ENCODE measurements at places on chromosomes 5 and 9.
A peak's percentile ranks its signal among the peaks of the same experiment; 100 is the strongest.

GRCh38 chr9:14097666-14098415, 216.1 kb downstream of the NFIB start:
- no peak for DNase-seq

GRCh38 chr9:16106021-16106571, 553.3 kb downstream of the CCDC171 start:
- no peak for DNase-seq

DNA sequence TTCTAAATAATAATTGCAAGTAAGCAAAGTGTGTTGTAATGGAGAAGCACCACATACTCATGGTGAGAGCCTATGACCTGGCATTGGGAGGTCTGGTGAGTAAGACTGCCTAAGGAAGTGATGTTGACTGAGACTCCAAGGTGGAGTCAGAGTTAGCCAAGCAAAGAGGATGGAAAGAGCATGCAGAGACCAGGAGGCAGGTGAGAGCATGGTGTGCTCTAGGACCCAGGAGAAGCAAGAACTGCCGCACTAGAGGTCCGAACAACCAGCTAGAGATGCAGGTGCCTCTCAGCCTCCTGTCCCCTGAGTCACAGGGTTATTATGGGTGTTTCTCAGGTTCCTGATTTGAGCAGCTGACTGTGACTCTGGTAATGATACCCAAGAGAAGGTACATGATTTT, 27.3 kb downstream of the ANP32B start:
- DNase-seq, result no peak

GRCh38 chr9:128340691-128341434, 536 bp downstream of the SLC27A4 start:
- DNase-seq, result peak; percentile 14

DNA sequence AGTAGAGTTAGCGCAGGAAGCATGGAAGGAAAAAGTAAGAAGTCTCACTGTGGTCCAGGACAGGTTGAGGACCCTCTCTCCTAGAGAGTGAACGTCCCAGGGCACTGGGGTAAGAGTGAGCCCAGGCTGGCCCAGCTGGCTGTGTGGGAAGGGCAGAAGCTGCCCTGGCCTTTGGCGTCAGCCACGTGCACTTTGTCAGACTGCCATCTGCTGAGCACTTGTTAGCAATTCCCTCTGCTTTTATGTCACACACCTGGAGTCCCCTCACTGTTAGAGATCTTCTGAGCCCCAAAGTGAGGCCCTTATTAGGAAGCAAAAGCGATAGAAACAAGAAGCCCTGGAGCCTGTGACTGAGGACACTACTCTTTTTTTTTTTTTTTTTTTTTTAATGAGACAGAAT, 79.1 kb downstream of the UGCG start:
- no peak for DNase-seq

Data from stimulated activated CD4-positive, alpha-beta T cell treated with anti-CD3 and anti-CD28 coated beads, Interleukin-15, amount 100 ng/mL, for 1 hour (primary cell).